Activated CD4-positive, alpha-beta T cell treated with anti-CD3 and anti-CD28 coated beads, Interleukin-2, amount 10 ng/mL, durations not matched to agents 7 days and 5 days (primary cell): ENCODE measurements at places on chromosomes 5 and 9.

DNA sequence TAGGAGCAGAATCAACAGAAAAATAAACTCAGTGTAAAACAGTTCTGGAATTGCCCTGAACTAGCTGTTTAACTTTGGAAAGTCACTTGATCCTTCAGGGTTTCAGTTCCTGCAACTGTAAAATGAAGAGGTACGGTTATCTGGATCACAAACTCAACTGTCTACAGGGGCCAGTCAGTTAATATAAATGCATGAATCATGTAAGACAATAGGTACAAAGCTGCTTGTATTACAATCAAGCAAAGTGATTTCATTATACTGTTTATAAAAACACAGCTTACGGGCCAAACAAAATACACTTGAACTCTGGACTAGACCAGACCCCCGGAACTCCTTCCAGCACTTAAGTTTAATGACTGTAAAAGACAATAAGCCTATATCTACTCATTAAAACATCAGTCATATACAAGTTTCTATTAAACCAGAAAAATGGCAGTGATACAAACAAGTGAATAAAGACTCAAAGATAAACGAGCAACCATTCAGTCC lies 73.0 kb downstream of the MRPS27 start:
- no peak for DNase-seq

DNA sequence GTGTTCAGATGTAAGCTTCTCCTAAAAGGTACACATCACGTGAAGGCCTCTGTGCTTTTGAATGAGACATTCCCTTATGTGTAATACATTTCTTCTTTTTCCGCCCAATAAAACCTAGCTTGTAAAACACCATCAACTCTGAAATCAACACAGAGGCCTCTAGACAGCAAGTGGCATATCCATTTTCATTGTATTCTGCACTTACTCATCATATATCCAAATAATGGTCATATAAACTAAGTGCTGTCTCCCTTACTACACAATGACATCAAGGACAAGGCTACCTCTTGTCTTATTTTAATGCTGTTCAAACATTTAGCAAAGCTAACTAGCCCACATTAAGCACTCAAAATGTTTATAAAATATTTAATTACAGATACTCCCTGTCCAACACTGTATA lies 108.5 kb downstream of the ELAVL2 start:
- DNase-seq, result no peak

DNA sequence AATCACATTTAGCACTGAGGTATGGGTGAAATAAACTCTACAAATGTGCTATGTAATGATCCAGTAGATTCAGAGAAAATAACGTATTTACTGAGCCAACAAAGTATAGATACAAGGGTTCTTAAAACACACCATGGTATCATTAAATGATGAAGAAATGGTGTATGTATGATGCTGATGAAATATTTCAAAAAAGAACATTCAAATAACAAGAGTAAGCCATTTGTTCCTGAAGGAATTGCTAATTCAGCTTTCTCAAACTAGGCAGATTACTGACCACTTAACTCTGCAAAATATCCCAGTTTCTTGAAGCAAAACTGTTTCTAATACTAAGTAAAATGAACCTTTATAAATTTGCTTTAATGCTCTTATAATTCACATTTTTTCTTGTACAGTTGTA lies 97.6 kb upstream of the IFNE start:
- no peak for DNase-seq

DNA sequence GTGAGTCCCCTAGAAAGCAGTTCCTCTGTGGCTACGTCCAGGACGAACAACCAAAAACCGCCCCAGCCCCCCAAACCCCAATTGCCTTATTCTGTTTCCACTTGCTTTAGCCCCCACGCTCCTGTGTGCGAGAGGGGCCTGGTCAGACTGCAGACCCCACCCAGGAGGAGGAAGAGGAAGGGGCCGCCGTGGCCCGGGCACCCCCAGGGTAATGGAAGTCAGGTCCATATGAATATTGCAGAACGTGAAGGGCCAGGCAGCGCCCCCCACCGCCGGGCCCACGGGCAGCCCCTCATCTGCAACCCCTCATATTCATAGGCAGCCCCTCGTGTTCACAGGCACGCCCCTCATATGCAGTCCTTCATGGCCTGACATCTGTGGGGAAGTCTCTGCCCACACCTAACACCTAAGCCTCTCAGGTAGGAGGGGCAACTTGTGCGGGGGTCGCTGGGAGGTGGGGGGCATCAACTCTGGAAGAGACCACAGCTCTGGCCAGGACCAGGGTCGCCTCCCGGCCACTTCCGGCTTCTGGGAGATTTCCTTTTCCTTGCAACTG lies 37.7 kb upstream of the PLEKHG4B start:
- no peak for DNase-seq
